WTC11 (cell line): ENCODE measurements at places on chromosomes 1 and 21.

DNA sequence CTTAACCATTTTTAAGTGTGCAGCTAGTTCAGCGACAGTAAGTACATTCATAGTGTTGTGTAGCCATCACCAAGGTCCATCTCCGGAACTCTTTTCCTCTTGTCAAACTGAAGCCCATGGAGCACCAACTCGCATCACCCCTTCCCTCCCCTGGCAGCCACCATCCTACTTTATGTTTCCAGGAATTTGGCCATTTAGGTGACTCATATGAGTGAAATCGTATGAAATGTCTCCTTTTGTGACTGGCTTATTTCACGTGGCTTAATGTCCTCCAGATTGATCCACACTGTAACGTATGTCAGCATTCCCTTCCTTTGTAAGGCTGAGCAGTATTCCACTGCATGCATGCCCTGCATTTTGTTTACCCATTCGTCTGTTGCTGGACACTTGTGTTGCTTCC is 2.5 kb downstream of the COL6A2 start:
- no peak for DNase-seq

DNA sequence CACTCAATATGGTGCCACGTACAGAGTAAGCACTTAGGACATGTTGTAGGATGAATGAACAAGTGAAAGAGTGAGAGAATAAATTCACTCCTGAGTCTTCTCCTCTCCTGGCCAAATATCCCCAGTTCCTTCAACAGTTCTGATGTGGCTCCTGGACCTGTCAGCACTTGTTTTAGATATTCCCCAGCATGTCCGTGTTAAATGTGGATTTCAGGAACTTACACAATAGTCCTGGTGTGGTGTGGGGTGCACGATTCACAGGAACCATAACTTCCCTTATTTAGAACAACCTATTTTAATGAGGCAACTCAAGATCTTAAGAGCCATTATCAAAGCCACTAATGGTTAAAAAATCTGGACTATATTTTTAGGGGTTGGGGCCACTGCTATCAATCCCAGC is 39.0 kb upstream of the MYSM1 start:
- no peak for DNase-seq

GRCh38 chr1:198680174-198680875 is 41.5 kb downstream of the PTPRC start:
- no peak for DNase-seq

DNA sequence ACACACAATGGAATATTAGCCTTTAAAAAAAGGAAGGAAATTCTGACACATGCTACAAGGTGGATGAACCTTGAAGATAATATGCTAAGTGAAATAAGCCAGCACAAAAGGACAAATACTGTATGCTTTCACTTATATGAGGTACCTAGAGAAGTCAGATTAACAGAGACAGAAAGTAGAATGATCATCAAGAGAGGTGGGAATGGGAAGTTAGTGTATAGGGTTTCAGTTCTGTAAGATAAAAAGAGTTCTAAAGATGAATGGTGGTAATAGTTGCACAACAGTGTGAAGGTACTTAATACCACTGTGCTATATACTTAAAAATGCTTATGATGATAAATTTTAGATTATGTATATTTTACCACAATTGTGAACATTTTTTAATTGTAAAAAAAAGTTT is 7.2 kb downstream of the RPAP2 start:
- no peak for DNase-seq

GRCh38 chr1:235090406-235091069 is 38.1 kb downstream of the TOMM20 start:
- DNase-seq: peak; percentile 76

- DNase-seq: no peak
Observed at GRCh38 chr1:90919190-90919719, 102.6 kb downstream of the ZNF644 start.

GRCh38 chr1:978835-979743 is 2.8 kb downstream of the PERM1 start:
- no peak for DNase-seq

DNA sequence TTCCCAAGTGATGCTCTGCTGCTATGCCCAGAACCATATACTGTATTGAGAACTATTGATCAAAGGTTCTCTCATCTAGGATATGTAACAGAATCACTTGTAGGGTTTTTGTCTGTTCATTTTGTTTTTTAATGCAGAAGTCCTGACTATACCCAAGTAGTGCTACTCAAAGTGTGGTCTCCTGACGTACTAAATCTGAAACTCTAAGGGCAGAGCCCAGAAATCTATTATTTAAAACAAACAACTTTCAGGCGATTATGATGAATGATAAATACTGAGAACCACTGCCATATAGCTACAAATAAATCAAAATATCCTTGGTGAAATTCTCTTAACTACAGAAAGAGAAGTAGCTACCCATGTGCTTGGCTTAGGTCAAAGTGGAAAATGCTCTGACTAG is 10.1 kb downstream of the ZZZ3 start:
- DNase-seq: no peak

- DNase-seq: no peak
Observed at GRCh38 chr1:61332196-61332753, 249.9 kb downstream of the NFIA start.

DNA sequence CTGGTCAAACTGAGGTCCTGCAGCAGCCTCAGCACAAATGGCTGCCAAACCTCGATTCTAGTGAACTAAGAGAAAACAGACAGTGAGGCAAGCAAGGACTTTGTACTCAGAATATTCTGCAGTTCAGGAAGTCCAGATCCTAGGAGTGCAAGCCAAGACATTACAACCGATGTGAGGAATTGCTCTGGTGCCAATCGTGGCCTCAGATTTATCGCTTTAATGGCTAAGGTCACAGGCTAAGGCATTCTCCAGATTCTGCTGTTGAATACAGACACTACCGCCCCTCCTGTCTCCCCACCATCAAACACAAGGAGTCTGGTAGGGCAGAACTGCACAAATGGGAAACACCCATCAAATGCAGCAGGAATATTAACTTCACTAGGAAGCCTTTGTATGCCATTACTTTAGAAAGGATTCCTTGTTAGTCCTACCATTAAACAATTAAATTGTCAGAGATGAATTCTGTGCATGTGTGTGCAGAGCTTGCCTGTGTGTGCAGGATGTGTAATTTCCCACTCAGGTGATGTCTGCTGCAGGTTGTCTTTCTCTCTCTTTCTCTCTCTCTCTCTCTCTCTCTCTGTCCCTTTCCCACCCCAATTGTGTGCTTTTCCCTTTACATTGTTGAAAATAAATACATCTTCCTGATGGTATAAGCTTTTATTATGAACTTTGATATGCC is 9.2 kb upstream of the SERTAD4 start:
- no peak for DNase-seq

DNA sequence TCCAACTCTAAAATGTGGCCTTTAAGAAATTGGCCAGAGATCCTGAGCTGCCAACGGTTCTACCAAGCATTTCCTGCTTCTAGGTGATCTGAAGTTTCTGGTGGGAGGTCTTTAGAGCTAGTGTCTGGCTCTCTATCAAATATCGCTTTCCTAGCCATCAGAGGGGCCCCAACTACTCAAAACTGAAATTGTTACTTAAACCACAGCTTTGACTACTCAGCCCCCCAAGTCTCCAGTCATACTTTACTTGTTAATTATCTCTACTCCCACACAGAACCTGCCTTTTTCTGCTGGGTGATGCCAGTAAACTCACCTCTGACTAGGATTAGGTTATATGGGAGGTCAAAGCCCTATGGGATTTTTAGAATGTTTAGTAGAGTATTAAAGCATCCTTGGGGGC is 95.1 kb downstream of the FASLG start:
- DNase-seq: no peak

- DNase-seq: no peak
Observed at GRCh38 chr1:12320486-12320885, 90.7 kb downstream of the VPS13D start.

DNA sequence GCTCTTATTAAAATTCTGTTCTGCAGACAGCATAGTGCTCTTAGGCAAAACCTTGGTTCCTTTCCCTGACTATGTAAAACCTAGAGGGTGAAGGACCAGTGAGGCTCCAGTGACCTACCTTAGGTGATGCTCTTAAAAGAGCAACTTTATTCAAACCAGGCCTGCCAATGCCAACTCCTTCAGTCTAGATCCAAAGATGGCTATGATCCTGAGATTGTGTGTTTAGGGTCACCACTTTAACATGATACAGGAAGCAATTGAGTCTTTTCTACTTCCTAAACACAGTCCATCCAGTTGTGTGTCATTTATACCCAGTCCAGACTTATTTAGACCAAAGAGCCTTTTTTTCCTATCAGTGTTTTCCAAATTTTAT is 10.8 kb downstream of the MCL1 start:
- DNase-seq: no peak

- no peak for DNase-seq
Observed at GRCh38 chr1:225937048-225937968, 3.7 kb downstream of the LEFTY2 start.

- no peak for DNase-seq
Observed at GRCh38 chr21:36127250-36127904, 7.5 kb upstream of the CBR3 start.

GRCh38 chr21:38982096-38982495 is 176.4 kb downstream of the ETS2 start:
- peak; percentile 66 for DNase-seq

DNA sequence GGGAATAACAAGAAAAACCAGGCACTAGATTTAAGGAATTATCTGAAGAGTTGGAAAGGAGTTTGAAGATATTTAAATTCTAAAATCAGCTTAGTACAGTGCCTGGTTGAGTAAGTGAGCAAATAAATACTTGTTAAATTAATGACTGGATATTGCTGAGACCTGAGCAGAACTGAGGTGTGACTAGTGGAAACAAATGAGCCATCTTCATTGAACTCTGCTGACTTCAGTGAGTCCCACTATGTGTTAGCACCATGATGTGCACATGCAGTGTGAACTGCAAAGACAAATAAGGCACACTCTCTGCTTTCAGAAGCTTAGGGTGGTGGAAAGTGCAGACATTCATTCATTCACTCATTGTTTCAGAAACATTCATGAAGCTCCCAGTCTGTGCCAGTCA is 48.7 kb downstream of the ELAPOR1 start:
- no peak for DNase-seq

DNA sequence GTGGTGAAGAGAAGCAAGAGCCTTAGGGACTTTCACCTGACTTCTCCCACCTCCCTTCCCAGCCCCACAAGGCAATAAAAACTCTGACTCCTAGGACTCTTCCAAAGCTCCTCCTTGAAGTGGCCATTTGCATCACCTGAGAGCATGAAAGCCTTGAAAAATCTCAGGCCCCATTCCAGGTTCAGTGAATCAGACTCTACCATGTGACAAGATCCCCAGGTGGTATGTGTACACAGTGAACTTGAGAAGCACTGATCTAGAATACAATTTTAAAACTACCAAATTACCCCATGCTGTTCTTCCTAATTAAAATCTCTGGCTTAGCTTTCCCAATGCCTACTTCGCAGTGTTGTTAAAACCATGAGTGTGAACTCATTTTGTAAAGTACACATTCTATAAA is 195.1 kb upstream of the SAMSN1 start:
- no peak for DNase-seq

DNA sequence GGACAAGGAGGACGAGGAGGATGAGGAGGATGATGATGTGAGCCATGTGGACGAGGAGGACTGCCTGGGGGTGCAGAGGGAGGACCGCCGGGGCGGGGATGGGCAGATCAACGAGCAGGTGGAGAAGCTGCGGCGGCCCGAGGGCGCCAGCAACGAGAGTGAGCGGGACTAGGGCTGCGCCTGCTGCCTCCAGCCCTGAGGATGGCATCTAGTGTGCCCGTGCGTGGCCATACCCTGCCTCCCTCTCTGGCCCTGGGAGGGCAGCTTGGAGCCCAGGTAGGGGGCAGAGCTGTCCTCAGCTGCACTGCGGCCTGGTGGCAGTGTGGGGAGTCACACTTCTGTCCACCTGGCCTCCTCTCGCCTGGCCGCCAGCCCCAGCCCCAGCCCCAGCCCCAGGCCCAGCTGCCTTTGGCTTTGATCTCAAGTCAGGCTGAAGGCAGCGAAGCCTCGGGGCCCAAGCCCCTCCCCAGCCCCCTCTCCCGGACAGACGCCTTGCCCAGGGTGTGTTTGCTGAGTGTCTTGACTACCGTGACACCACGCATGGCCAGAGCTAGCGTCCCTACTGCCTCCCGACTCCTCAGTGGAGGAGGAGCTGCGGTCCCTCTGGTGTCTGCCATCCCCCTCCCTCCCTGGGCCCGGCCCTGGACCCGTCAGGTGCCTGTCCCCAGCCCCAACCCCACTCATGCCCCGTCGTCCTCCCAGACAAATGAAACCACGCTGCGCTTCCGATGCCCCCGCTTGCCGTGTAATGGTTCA is 155.2 kb downstream of the PEX14 start:
- DNase-seq: peak; percentile 31

- DNase-seq: peak; percentile 75
Observed at GRCh38 chr1:31633117-31633516, 11.6 kb downstream of the PEF1 start.

- DNase-seq: peak; percentile 51
Observed at GRCh38 chr1:212700892-212701819, 1.5 kb upstream of the BATF3 start.

- DNase-seq: no peak
Observed at GRCh38 chr1:208203127-208203847, 40.9 kb downstream of the PLXNA2 start.

DNA sequence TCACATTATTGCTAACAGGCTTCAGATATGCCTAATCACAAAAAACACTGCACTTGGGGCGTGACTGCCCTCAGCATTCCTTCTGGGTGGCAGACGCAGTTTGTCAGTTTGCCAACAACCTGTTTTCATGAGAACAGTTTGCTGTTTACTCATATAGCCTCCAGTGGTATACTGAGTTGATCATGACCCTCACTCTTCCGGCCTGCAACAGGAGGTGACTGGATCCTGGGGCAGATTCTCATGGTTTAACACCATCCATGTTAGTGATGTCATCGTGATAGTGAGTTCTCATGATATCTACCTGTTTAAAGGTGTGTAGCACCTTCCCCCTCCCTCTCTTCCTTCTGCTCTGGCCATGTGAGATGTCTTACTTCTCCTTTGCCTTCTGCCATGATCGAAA is 555.2 kb downstream of the PLPP3 start:
- no peak for DNase-seq

DNA sequence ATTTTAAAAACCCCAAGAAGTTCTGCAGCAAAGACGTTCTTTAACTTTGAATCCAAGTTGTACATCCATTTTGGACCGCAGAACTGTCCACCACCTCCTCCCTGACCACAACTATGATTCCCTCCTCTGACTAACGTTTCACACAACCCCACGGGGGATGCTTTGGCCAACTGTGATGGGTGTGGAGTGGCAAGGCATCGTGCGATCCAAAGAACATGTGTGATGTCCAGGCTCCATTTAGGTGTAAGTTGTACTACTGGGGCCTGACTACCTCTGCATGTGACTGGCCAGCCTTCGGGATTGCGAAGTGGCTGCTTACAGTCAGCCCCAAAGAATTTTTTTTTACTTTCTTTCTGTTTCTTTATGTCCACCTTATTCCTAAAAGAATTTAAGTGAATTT is 6.7 kb downstream of the KCNJ15 start:
- no peak for DNase-seq
